IMR-90 (cell line): ENCODE measurements at places on chromosomes 6 and 20. TPM values are rescaled to one million over a fixed set of nuclear protein-coding genes. Genes with fewer than 3 reads are reported as not detected.

- no peak for DNase-seq
Measured at GRCh38 chr20:35003211-35004031, 47.8 kb downstream of the MYH7B start.

DNA sequence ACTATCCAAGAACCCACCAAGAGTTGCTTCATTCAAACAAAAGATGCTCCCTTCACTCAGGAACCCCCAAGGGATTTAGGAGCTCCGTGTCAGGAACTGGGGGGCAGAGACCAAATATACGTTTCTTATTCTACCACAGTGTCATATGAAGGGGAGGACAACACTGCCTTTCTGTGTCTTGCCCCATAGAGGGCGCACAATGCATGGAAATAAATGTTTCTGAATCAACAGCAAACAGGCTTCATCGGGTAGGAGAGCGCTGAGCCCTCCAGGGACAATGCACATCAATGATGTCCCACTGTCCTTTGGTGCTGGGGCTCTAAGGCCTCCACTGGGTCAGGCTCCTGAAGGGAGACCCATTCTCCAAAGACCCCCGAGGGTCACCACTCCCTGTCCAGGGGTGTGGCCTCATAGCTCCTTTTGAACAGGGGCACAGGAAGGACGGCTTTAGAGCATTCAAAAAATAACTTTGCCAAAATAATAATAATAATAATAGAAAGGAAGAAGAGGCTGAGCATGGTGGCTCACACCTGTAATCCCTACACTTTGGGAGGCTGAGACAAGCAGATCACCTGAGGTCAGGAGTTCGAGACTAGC is 31.1 kb downstream of the PLG start:
- peak; percentile 13 for DNase-seq

DNA sequence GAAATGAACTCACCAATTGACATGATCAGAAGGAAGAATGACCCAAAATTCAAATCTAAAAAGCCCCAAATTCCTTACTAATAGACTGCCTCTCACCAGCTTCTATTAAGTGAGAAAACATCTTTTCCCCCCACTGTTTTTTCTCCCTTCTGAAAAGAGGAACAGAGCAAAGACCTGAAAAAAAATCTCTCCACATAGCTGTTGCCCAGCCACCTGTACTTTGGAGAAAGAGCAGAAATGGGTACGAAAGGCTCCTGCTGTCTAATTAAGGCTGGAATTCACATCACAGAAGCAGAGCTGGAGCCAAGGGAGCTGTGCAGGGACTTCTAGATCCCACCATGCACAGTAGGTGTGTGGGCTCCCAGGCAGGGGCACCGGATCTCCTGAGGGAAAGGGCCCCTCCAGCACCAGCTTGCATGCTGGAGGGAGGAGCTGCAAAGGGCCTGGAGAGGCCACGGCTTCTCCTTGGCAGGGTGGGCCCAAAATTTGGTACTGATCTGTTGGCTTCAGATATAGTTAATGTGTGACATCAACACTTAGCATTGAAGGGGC is 73.2 kb upstream of the DUSP22 start:
- no peak for DNase-seq

DNA sequence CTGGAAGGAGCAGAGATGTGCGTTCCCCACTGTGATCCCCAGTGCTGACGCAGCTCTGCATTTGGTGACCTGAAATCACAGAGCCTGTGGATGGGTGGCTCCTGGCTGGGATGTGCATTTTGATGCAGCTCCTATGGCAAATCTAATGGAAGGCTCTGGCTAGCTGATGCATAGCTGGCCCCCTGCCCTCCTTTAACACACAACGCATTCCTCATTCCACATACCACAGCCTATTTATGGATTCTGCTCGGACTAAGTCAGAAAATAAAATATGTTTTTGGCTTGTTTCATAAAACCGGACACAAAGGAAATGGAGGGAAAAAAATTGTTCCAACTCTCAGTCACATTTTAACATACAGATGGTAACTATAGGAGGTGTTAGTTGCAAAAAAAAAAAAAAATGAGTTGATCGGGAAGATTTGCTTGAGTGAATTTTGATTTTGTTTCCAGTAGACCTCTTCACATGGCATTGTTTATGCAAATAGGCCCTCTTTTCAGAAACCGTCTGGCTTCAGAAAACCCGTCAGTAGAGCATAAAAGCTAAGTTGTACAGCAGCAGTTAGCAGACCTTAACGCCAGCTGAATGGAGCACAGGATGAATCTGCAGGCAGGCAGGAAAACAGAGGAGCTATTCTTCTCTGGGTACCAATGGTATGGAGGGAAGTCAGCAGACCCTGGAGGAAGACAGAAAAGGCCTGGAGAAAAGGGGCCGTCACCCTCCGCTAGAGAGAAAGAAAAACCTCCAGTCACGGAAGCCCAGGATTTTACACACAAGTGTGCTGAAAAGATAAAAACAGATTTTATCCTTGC is 215.4 kb downstream of the HDGFL1 start:
- DNase-seq = peak; percentile 64

GRCh38 chr6:96157018-96157565 is 141.3 kb downstream of the FUT9 start:
- no peak for DNase-seq

- DNase-seq = no peak
Measured at GRCh38 chr6:101058296-101058695, 177.2 kb upstream of the ASCC3 start.

DNA sequence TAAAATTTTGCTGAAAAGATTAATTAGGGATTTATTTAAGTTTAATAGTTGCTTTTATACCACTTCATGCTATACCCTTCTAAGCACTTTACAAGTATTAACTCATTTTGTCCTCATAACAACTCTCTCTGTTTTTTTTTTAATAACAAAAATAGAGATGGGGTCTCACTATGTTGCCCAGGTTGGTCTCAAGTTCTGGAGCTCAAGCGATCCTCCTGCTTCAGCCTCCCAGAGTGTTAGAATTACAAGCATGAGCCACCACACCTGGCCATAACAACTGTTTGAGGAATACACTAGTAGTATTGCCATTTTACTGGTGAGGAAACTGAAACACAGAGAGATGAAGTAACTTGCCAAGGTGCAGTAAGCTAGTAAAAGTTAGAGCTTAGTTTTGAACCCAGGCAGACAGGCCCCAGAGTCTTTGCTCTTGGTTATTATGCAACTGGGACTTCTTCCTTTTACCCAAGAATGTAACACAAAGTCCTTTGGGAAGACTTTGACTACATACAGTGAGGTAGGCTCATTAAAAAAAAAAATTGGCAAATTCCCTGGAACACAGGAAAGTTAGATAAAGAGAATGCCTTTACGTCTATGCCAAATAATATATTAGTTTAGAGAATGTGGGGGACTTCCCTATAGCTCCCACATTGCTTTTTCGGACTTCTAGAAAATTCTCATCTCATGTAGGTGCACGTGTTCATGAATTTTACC is 11.4 kb downstream of the ANKS1A start:
- DNase-seq = no peak

DNA sequence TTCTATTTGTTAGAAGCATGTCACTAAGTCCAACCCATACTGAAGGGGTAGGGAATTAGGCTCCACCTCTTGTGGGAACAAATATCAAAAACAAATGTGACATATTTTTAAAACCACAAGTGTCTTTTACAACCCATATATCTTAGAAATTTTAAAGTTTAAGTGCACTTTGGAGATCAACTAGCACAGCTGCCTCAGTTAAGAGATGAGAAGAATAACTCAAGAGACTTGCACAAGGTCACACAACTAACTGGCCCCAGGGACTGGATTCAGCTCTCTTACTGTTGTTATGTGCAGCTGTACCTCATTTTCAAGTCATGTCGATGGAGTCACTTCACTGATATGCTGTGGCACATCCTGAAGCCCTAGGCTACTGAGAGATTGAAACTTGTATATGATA is 102.9 kb upstream of the BMP2 start:
- no peak for DNase-seq

DNA sequence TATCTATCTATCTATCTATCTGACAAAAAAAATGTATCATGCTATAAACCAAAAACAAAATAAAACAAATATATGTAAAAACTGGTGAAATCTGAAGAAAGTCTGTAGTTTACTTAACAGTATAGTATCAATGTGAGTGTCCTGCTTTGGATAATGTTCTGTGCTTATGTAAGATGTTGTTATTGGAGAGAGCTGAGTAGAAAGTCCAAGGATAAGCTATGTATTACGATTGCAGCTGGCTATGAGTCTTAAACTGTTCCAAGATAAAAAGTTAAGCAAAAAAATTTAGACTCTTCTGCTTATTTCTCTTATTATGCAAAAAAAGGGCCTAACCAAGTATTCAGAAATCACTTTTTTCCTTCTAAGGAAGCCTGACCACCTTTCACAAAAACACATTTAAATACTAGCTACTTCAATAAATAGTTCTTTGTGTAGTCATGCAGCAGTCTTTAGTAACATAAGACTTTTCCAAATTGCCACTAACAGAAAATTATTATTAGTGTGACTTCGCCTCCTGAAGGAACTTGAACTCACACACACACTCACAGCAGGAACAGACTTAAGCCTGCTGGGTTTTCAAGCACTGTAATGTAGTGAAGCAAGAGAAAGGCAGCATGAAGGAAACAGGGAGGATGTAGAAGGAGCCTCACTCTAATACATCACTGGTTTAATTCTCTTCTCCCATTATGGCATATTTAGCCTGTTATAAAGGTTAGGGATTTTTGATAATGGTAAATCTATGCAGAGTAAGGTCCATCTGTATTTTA is 265.8 kb upstream of the GJE1 start:
- peak; percentile 15 for DNase-seq

DNA sequence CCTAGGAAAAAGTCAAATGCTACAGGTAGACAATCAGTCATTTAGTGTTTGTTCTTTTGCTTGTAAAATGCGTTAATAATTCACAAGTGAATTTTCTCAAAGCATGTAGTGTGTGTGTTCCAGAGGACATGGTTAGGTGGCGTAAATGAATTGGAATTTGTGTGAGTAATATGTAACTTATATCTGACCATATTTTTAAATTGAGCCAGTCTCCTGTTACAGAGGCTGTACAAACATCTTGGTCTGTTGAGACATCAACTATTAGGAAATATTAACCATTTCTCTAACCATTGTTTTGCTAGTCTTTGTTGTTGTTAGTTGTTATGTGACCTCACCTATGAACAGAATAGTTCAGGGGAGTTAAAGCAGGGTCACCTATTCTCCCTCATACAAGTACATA is 22.7 kb downstream of the MCM8 start:
- peak; percentile 68 for DNase-seq

GRCh38 chr6:1435806-1436205 is 46.4 kb downstream of the FOXF2 start:
- no peak for DNase-seq

- DNase-seq = no peak
Measured at GRCh38 chr6:32082935-32083334, 26.2 kb downstream of the TNXB start.

DNA sequence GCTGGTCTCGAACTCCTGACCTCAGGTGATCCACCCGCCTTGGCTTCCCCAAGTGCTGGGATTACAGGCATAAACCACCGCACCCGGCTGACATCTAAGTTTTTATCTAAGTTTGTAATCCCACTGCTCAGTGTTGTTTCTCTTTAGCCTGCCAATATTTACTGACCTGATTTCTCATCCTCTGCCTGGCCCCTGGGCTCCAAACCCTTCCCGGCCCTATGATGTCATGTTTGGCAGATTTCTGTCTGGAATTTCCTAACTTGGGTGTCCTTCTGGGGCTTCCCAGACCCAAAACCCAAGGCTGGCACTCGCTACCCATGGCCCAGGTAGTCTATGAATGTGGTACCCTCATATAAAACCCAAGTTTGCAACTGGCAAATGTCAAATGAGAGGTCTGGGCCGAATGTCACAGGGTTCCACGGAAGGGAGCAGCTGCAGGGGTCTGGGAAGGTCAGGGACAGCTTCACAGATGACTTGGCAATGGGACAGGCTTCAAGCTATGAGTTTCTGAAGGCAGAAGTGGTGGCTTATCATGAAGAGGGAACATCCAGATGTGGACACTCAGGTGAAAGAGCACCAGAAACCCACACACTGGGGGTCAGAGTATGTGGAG is 54.9 kb downstream of the TMEM170B start:
- DNase-seq = peak; percentile 72

- DNase-seq = no peak
Measured at GRCh38 chr6:153074761-153075160, 56.3 kb downstream of the RGS17 start.

DNA sequence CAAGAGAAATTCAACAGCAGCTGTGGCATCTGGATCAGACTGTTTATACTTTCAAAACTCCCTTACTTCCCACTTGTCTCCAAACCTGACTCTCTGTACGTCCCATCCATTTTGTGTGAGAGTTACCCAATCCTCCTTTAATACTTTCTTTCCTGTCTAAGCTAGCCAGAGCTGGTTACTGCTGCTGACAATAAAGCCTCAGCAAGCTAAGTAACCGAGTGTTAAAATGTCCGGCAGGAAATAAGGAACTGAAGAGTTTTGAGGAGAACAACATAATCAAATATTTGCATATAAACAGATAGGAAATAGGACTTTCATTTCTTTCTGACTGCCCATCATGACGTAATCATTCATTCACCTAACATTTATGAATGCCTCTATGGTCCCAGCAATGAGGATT is 11.6 kb downstream of the TMEM30A start:
- no peak for DNase-seq

DNA sequence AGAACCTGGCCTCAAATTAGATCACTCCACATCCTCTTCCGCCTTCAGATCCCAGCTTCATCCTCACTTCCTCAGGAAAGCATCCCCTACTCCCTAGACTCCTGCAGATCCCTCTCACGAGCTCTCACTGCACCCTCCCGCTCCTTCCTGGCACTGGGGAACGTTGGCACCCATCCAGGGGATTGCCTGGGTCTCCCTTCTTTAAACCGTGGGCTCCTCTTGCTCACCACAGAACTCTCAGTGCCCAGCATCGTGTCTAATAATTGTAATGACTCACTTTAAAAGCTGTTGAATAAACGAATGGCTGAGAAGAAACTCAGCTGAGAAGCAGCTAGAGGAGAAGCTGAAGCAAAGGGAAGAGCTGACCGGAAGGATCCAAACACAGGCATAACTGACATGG is 20.4 kb downstream of the ZC3H12D start:
- DNase-seq = no peak

DNA sequence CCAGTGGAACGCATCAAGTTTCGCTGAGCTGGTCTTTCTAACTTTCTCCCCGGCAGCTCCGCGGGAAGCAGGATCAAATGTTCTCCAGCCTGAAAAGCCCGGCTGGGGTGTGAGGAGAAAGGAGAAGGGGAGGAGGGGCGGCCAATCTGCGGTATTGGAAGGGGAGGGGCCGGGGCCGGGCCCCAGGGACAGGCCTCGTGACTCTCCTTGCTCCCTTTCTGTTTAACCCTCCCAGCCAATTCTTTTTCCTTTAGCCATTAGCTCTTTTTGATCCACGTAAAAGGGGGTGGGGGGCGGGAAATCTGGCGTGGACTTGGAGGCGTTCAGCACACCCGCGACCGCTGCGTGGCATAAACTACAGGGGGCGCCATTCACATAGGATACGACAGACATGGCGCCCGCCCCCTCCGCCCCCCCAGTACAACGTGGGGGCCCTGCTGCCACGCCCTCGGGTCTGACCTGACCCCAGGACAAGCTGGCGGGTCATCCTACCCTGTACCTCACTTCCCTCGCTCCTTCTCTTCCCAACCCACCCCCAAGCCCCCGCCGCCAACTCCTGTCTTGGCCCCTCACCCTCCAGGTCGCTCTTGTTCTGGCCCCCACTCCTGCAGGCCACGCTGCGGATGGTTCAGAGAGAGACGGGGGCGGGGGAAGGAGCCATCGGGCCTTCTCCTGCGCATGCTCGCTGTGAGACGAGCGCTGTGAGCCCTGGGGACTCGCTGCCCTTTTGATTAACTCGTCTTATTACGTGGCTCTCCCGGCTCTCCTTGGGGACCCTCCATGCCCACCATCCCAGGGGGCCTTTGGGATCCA is 7.8 kb upstream of the MDGA1 start:
- peak; percentile 73 for DNase-seq

C6orf141 gene
- not detected in 2 replicates for polyA plus RNA-seq

HCK gene
- not detected in 2 replicates for polyA plus RNA-seq

DCDC2 gene
- not detected in 2 replicates for polyA plus RNA-seq

OOEP gene
- not detected in 2 replicates for polyA plus RNA-seq
